SIG-M5 (cell line): ENCODE measurements at places on chromosomes 1 and 21.

DNA sequence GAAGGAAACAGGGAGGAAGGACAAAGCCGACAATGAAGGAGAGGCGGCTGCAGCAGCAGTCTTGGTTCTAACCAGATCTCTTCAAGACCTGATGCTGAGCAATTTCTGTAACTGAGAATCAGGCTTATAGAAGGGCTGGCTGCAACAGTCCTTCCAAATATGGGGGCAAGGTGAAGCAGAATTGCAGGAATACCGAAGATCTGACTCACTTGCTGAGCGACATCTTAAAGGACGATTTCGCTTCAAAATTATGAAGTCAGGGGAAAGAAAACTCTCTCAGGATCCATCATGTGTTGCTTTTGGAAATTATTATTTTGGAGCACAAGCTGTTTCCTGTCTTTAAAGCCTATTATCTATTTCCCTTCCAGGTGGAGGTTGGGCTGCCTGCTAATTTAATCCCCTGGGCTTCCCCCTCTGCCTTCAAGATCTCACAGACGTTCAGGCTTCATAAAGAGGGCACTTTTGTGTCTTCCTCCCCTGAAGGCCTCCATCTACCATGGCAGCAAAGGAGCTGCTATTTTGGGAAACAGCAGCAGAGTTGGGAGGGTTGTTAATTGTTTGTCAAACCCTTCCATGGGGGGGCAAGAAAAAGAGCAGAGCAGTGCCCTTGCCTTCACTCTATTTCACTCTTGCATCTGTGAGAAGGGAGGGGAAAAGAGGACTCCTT, 10.8 kb upstream of the IER5 start:
- DNase-seq = no peak

DNA sequence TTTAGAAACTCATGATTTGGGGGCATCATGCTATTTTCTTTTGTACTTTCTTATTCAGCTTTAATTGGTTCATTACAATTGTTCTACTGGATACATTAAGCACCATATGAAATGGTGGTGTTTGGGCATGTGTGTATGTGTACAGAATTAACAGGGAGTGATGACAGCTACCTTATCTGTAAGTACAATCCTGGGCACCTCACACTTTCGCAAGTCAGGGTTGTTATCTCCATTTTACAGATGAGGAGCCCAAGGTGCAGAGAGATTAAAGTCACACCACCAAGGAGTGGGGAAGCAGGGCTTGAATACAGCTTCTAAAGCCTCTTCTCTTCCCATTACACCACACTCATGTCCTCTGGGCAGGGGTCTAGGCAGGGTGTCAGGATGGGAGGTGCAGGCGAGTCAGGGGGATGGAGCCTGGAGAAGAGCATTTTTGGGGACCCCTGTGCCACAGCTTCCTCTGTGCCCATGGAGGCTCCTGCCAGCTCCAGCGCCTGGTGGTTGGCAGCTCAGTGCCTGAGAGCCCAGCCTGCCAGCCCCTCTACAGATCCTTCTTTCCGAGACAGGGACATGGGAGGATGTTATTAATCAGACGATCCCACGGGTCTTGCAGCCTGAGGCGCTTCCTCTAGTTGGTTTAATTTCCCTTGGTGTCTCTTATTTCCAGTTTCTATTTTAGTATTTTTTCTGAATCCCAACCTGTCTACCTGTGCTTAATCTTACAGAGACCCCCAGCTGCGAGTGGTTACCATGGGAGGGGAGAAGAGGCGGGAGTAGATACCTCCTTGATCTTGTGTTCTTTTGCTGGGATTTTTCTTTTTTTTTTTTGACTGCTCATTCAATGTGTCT, 126.2 kb upstream of the CD34 start:
- DNase-seq = no peak

GRCh38 chr1:78408192-78408591, 82.6 kb upstream of the PTGFR start:
- no peak for DNase-seq

- no peak for DNase-seq
Measured at GRCh38 chr1:234490793-234491479, 12.0 kb upstream of the TARBP1 start.

DNA sequence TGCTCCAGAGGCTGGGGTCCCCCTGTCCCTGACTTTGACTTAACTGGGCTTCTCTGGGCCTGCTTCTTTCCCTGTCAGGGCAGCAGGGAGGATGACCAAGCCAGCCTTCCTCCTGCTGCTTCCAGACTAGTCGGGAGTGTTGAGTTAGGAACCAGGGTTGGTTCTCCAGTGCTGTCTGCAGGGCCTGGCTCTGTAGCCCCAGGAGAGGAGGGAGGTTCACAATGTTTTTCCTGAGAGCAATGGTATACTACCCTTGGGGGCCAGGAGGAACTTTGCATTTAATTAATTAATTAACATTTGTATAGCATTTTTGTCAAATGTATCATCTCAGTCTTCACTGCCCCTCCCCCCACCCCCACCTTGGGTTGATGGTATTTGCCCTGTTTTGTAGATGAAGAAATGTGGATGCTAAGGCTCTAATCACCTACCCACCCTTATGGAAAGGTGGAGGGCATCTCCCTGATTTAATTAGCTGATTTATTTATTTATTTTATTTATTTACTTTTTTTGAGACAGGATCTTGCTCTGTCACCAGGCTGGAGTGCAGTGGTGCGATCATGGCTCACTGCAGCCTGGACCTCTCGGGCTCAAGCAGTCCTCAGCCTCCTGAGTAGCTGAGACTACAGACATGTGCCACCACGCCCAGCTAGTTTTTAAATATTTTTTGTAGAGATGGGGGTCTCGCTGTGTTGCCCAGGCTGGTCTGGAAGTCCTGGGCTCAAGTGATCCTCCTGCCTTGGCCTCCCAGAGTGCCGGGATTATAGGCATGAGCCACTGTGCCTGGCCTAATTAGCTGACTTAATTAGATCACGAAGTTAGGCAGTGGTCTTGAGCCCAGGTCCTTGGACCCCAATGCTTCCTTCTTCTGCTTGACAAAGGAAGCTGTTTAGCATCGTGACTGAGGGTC, 6.6 kb downstream of the H6PD start:
- no peak for DNase-seq

GRCh38 chr1:214702556-214702955, 99.6 kb downstream of the CENPF start:
- no peak for DNase-seq

DNA sequence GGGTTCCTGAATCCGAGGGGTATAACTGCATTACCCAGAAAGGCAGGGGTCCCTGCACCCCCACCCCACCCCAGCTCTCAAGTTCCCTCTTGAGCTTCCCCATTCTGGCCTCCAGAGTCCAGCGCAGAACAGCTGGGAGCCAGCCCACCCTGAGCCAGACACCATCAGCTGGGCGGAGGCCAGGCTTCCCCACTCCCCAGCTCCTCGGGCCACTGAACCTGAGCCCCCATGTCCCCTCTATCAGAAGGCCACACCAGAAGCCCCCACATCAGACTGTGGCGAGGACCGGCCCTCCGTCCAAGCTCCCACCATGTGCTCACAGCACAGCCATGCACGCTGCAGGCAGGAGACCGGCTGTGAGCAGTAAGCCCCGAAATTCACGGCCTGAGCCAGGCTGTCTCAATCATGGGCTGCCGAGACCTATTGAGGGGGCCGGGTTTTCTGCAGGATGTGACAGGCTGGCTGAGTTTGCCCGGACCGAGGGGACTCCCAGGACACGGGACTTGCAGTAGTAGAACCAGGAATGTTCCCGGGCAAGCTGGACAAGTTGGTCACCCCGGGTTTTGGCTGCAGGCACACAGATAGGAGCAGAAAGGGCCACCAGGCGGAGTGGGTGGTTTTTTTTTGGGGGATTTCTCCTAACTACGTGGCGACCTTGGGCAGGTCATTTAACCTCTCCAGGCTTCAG, 25.5 kb upstream of the TNFRSF1B start:
- no peak for DNase-seq

GRCh38 chr1:207017615-207018559, 14.7 kb downstream of the C1orf116 start:
- no peak for DNase-seq

DNA sequence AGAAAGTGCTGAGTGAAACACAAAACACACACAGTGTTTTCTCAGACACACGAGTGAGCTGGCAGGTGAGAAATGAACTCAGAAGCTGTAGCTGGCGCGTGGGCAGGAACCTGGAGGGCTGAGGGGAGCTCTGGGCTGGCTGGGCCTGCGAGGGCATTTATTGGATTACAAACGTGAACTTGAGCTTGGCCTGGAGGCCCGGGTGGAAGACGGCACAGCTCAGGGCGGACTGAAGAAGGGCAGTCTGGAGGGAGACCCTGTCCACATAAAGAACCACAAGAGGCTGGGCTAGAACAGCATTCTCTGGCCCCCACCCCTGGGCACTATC, 52.1 kb upstream of the ADARB1 start:
- DNase-seq = no peak

DNA sequence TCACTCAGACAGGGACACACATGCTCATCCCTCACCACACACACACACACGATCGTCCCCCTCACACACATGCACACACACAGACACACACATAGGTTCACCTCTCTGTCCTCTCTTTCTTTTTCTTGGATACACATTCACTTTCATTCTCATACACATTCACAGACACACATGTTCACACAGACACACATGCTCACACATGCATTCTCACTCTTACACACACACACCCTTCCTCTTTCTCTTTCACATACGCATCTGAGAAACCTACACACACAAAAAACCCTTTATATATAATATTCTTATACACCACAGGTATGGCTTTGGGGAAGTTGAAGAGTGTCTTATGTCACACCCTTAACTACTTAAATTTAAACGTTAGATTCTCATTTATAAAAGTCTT, 248.6 kb upstream of the RUNX1 start:
- DNase-seq = no peak

- DNase-seq = no peak
Measured at GRCh38 chr1:51417496-51418383, 87.4 kb upstream of the TTC39A start.

DNA sequence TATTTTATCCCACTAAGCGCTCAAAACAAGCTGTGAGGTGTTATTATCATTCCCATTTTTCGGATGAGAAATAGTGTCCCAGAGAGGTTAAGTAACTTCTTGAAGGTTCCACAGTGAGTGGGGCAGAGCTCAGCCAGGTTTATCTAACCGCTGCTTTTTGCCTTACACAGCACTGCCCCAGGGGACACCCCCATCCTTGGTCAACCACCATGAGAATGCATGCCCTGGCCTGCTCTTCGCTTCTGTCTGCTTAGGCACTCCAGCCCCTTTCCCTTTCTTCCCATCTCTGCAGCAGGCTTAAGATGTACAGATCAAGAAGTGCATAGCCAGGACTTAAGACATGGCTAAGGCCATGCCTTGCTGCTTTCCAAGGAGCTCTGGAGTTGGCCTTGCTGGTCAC, 159.0 kb upstream of the CD34 start:
- no peak for DNase-seq

GRCh38 chr1:61055110-61055614, 27.2 kb upstream of the NFIA start:
- DNase-seq = no peak

- DNase-seq = no peak
Measured at GRCh38 chr1:30724175-30724574, 790 bp upstream of the MATN1 start.

GRCh38 chr21:42593007-42593814, 60.2 kb upstream of the PDE9A start:
- DNase-seq = no peak

DNA sequence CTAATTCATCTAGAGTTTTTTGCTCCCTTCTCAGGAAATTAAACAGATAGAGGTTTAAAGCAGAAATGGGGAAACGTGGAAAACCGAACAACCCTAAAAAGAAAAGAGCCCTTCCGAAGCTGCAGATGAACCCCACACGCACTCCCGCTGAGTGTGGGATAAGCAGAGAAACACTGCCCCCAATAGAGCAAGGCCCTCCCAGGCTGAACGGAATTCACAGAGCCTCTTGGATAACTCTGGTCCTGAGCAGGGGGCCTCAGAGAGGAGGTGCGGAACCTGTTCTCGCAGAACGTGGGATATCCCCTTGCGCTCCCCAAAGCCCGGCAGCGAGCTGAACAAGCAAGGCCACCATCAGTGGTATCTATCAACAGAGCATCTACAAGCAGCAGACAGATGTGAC, 44.9 kb downstream of the SSBP3 start:
- DNase-seq = no peak

- DNase-seq = no peak
Measured at GRCh38 chr1:172143384-172144055, 277.0 kb upstream of the C1orf105 start.

- DNase-seq = no peak
Measured at GRCh38 chr1:45848097-45848496, 44.7 kb downstream of the MAST2 start.

DNA sequence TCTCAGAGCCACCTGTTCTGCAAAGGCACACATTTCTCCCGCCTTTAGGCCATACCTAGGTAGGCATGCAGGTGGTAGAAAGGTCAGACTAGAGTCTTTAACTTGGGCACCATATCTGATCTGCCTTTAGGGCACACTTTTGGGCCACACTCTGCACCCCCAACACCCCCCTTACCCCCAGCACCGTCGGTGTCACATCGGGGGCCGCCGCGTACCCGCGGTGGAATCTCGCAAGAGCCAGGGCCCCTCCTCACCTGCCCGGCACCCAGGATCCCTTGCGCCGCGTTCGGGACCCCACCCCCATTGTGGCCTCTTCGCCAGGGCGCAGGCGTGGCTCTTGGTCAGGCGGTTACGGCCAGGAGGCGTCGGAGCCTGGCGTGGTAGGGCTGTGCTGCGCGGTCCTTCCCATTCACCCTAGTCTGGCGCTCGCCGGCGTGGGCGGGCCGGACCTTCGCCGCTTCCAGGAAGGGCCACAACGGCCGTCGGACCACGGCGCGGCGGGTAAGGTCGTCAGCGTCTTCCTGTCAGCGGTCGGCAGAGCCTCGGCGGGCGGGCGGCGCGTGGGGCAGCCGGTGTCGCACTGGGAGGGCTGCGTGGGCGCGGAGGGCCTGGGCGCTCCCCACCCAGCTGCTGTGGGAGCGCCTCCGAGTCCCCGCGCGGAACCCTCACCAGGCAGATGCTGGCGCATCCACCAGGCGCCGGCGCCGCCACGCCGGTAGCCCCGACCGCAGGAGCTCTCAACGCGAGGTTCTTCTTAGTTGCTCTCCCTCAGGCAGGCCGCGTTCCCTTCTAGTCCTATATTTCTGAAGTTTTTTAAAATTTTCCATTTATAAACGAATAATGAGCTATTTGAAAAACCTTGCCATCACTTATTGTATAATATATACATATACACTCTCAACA, at the start of gene DNAH14:
Gene DNAH14, plus strand, starts transcription at position 341 of the 903 bp plus-strand sequence. CDS start 23,028 bp downstream, outside the sequence.
- no peak for DNase-seq

DNA sequence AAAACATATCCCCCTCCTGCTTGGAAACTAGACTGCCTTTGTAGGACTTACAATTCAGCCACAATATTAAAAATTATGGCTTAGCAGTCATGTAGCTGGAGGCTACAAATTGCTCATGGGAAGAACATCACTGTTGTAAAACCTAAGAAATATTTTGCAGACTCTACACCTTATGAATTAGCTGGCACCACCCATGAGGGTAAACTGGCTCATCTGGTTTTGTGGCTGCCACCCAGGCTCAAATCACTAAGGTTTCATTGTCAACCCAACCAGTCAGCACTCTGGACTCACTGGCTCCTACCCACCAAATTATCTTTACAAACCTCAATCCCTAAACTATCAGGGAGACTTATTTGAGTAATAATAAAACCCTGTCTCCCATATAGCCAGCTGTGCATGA, 100.7 kb upstream of the OLFM3 start:
- no peak for DNase-seq

GRCh38 chr1:17520041-17520440, 19.5 kb upstream of the ARHGEF10L start:
- no peak for DNase-seq
